ENCODE measurements at places on chromosomes 5 and 9.

- no peak for DNase-seq
Observed at GRCh38 chr5:64229163-64229774, 63.6 kb downstream of the RNF180 start.

GRCh38 chr9:33719581-33720374 lies 75.6 kb upstream of the PRSS3 start:
- DNase-seq = no peak

DNA sequence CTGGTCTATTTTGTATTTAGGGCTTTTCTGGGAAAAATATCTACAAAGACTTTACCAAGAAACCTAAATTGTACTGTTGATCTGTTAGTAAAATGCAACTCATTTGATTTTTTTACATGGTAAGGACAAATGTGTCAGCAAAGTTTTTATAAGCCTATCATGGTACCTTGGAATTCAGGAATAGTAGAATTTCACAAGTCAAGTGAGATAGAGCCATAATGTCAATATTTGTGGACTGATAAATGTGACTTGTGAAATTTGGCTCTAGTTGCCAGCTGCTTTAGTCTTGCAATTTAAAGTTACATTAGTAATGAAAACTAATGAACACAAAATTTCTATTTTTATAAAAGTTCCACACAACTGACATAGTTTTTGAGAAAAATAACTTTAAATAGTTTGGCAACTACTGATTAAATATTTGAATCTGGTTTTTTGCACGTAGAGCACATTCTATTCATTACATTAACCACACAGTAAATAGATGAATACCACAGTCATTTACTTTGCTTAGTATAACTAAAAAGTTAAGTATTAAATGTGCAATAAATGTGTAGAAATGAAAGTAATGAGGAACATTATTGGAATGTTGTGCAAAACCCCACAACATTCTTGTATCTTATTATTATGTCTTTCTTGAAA lies 41.2 kb upstream of the RIOK2 start:
- no peak for DNase-seq

- DNase-seq = no peak
Observed at GRCh38 chr9:91359083-91359482, 2.6 kb downstream of the AUH start.

DNA sequence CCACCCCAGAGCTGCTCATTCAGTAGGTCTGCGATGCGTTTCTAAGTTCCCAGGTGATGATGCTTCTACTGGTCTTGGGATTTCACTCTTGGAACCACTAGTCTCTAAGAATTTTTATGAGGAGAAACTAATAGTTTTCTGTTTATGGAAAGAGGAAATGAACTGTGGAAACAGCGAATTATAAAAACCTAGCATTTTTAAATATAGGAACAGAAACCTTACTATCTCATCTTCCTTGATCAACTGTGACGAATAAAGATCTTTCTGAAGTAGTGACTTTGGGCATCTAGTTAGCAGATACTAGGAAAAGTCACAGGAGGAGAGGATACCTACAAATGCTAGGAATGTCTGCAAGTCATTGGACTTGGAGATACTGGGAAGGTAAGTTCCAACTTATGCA lies 376.8 kb upstream of the RFX3 start:
- DNase-seq = no peak

DNA sequence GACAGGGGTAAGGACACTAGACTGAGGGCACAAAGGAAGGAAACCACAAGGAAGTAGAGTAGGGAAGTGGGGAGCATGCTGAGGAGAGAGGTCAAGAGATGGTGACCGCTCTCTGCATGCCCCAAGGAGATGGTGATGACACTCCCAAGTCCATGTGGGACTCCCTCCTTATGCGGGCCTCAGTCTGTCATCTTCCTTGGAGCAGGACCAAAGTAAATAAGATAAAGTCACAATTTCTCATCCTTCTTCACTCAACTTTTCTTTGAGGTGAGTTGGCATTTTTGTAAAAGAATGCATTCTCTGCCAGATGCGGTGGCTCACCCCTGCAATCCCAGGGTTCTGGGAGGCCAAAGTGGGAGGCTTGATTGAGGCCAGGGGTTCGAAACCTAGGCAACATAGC lies 256.7 kb downstream of the DOCK8 start:
- no peak for DNase-seq

DNA sequence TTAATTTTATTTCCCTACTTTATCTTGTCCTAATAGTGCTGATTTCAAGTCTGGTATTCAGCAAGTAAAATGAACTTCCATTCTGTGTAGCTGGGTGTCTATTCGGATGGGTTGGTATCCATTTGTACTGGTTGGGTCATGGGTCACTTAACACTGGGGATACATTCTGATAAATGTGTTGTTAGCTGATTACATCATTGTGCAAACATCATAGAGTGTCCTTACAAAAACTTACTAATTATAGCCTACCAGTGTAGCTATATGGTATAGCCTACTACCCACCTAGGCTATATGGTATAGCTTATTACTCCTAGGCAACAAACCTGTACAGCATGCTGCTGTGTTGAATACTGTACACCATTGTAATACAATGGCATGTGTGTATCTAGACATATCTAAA lies 1373.7 kb upstream of the DMAC1 start:
- no peak for DNase-seq

DNA sequence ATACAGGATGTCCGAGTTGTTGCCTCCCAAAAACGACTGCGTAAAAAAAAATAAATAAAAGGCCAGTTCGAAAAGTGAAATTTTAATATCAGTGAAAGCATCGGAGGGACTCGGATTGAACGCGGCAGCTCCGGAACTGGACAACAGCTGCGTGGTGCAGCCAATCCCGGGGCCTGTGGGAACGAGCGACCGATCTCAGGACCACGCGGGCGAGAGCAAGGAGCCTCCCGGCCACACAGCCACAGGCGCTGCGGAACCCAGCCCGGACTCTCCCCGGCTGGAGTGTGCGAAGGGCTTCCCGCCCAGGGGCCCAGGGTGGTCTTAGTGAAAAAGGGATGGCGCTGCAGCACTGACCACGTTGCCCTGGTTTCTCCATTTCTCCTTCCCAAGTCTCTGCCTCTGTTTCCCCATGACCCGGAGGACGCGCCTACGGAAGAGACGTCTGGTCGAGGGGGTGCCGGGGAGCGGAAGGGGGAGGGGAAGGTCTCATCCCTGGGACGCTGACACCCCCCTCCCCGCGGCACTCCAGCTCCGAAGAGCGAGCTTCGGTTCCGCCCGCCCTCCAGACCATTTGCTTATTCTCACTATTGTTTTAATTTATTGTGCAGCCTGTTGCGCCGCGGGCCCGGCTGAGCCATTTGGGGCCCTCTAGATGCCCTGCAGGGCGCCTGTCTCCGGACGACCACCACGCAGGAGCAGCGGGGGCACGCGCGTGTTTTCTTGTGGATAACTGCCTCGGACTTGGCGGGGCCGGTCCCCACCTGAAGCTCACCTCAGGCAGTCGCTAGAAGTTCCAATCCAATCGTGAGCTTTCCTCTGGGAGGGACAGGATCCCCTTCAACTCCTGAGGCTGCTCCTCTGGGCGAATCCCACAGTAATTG lies 303.0 kb downstream of the PARP8 start:
- no peak for DNase-seq

GRCh38 chr5:144596517-144596916 lies 425.8 kb downstream of the KCTD16 start:
- no peak for DNase-seq

DNA sequence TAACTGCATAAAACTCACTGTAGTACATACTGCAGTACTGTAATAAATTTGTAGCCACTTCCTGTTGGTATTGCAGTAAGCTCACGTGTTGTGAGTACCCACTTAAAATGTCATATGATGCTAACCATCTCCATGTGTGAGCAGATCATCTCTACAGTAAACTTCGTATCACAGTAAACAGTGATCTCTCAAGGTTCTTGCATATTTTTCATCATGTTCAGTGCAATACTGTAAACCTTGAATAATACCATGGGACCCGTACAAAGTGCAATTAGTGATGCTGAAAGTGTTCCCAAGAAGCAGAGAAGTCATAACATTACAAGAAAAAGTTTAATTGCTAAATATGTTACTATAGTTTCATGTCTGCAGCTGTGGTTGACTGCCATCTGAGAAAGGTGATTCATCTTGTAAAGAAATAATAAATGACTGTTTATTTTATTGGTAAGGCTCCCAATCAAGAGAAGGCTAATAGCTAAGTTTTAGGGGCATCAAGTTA lies 253.8 kb upstream of the POU5F2 start:
- no peak for DNase-seq

DNA sequence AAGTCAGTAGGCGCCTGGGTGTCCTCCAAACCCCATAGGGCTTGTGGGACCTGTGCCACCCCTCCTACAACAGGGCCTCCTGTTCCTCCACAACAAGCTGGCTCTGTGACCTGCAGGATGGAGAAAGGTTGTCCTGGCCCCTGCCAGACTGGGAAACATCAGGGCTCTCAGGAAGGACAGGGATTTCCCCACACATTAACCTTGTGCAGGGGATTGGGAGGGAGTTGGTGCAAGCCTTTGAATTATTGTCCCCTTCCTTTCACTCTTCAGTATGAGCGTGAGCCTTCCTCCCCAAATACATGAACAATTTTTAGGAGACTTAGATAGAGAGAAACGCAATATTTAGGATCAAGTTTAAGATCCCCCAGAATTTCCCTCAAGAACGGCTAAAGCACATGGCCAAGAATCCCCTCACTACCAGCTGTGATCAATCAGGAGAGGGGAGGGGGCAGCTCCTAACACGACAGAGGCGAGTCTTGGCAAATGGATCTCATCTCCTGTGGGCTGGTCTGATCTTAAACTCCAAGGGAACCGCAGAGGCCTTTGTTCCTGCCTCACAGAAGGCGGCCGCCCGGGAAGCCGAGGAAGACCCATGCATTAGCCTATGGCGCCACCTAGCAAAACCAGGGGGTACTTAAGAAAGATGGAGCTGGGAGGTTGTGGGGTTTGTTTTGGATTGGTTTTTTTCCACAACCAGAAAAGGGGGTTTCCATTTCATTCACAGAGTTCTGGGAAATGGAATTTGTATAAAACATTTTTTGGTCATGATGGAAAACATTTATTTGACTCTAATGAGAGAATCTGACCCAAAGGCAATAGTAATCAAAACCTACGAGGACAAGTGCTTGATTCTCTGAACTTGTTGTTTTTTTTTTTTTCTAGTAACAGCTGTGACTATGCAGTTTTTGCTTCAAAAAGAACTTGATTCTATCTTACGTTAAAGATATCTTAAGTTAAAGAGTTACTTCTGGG lies 36.1 kb upstream of the OSMR start:
- no peak for DNase-seq

DNA sequence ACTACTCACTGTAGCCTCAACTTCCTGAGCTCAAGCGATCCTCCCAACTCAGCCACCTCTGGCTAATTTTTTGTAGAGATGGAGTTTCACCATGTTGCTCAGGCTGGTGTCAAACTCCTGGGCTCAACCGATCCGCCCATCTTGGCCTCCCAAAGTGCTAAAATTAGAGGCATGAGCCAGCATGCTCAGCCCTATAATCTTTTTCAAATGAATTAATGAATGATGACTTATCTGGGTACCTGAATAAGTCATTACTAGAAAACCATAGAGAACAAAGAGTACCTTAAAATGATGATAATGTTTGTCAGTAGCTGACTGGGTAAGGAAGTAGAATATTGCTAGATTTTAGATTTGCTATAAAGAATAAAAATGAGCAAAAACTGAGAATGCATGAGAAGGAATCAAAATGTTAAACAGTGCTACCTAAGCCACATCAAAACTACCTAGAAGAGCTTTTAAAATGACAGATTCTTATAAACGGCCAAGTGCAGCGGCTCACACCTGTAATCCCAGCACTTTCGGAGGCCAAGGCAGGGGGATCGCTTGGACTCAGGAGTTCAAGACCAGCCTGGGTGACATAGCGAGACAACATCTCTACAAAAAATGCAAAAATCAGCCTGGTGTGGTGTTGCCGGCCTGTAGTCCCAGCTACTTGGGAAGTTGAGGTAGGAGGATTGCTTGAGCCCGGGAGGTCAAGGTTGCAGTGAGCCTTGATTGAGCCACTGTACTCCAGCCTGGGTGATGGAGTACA lies 13.6 kb downstream of the FNBP1 start:
- DNase-seq = no peak

GRCh38 chr5:174520420-174521396 lies 203.7 kb upstream of the MSX2 start:
- no peak for DNase-seq

GRCh38 chr9:27094640-27095298 lies 14.3 kb upstream of the TEK start:
- no peak for DNase-seq

DNA sequence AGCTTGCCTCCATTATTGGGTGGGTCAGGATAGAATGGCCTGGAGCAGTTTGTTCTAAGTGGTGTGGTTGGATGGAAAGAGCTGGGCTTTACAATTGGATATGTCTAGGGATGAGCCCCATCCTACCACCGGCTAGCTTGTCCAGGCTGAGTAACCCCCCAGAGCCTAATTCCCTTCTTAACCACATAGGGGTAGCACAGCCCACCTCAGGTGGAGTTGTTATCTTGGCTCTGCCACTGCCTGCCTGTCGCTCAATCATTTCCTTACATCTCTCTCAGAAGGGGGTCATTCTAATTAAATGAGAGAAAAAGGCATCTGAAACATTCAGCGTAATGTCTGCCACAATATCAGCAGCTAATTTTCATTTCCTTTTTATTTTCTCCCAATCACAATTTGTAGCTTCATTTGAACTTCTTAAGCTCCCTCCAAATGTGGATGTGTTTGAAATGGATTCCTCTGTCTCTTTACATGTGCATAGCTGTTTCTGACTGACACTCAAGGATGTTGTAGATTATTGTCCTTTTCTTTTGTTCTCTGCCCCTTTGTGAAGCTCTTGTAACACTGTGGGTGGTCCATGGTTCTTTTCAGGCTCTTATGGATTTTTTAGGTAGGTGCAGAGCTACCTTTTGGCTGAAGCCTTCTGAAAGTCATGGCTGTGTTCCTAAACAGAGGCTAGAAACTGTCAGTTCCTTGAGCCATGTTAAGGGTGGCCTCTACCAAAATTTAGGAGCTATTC lies 383.1 kb upstream of the KLF4 start:
- DNase-seq = no peak

GRCh38 chr9:83011611-83012010 lies 51.3 kb downstream of the RASEF start:
- no peak for DNase-seq

- DNase-seq = no peak
Observed at GRCh38 chr5:38796742-38797108, 49.1 kb upstream of the OSMR start.

DNA sequence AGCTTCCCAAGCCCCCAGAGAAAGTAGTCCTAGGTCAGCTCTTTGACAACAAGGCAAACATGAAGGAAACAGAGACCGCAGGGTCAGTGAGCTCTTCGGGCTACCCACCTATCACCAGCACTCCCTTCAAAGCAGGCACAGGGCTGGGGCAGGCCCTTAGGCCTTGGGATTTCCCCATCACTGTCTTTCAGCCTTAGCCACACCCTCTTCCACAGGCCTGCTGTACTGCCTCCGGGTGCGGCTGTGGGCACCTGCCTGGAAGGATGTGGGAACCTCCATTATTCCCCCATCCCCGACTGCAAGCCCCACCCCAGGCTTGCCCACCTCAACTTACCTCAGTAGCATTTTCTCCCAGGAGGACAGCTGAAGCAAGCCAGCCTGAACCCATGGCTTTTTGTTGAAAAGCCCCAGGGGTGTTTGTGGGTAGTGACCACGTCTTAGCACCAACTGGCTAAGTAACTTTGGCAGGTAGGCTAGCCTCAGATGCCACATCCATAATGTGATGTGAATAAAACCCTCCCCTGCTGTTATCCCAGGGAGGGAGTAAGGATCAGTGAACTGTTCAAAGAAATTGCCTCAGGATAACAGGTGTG lies 100.2 kb downstream of the PIK3R1 start:
- DNase-seq = peak; percentile 17

- DNase-seq = no peak
Observed at GRCh38 chr9:81637276-81637675, 52.1 kb downstream of the TLE1 start.

Measured in stimulated activated CD8-positive, alpha-beta memory T cell treated with anti-CD3 and anti-CD28 coated beads, Interleukin-15, amount 100 ng/mL, for 4 hours (primary cell).